Aortic smooth muscle cell (primary cell): ENCODE measurements at places on chromosomes 3 and 15. TPM values are rescaled to one million over a fixed set of nuclear protein-coding genes. Genes with fewer than 3 reads are reported as not detected.

PRR20G gene
- not detected in 2 replicates for total RNA-seq

SEMA3G gene
- under 0.01 and 0.19 TPM in 2 replicates for total RNA-seq

DPPA2 gene
- not detected in 2 replicates for total RNA-seq

ROPN1 gene
- not detected in 2 replicates for total RNA-seq

AADACL2 gene
- not detected in 2 replicates for total RNA-seq

CCR1 gene
- under 0.01 and 0.13 TPM in 2 replicates for total RNA-seq

AHSG gene
- not detected in 2 replicates for total RNA-seq

SPTBN5 gene
- total RNA-seq = 0.53 and 0.68 TPM in 2 replicates

PLOD2 gene
- 131 and 158 TPM in 2 replicates for total RNA-seq

TMEM207 gene
- total RNA-seq = not detected in 2 replicates

MYZAP gene
- 0.44 and 0.66 TPM in 2 replicates for total RNA-seq

GATM gene
- 0.37 and 0.40 TPM in 2 replicates for total RNA-seq

CLDN18 gene
- not detected in 2 replicates for total RNA-seq

C3orf85 gene
- not detected in 2 replicates for total RNA-seq

SLC22A14 gene
- 0.12 and 0.13 TPM in 2 replicates for total RNA-seq

HRG gene
- not detected in 2 replicates for total RNA-seq

GALNT15 gene
- 2.8 and 11.5 TPM in 2 replicates for total RNA-seq
